SJCRH30 (cell line): ENCODE measurements at places on chromosomes 3 and 15.

- peak overlapping the region; percentile 16 for H3K27ac ChIP-seq
- no peaks in the 10 kb centered on the region for H3K27me3 ChIP-seq
- DNase-seq = peak; percentile 74
These were observed 52.6 kb upstream of the ADGRG7 start for GRCh38 chr3:100556673-100557310.

- peaks cover 37% of the 10 kb centered on the region for H3K4me1 ChIP-seq
- no peaks in the 10 kb centered on the region for H3K36me3 ChIP-seq
- H3K27me3 ChIP-seq = no peaks in the 10 kb centered on the region
- no peak overlapping the region for H3K27ac ChIP-seq
- DNase-seq = no peak
These were observed 208.1 kb upstream of the NR2F2 start for GRCh38 chr15:96122077-96123027.

DNA sequence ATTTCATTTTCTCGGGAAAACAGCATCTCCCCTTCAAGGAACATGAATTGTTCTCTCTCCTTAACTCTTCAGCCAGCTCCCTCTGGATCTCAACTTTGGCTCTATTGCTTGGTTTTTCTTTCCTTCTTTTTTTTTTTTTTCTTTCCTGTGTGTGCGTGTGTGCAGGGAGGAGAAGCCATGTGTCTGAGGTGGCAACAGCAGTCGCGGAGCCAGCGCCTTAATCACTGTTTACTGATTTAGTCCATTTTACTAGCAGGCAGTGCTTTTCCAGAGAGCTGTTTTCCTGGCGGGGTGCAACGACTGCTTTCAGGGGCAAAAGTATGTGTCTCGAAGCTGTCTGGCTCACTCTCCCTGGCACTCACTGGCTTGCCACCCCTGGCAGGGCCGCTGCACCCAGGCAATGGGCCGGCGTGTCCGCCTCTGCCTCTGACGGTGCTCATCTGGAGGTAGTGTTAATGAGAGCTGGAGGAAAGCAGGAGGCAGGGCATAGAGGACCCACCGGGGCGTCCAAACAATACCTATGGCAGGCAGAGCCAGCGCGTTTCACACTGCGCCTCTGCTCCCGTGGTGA lies 835.4 kb upstream of the NR2F2 start:
- peaks cover 5% of the 10 kb centered on the region; the same call in 1 of the 2 replicates for H3K4me1 ChIP-seq
- no peak overlapping the region for H3K27ac ChIP-seq
- H3K36me3 ChIP-seq = no peaks in the 10 kb centered on the region
- H3K4me3 ChIP-seq = no peak overlapping the region
- no peaks in the 10 kb centered on the region for H3K27me3 ChIP-seq
- DNase-seq = no peak

DNA sequence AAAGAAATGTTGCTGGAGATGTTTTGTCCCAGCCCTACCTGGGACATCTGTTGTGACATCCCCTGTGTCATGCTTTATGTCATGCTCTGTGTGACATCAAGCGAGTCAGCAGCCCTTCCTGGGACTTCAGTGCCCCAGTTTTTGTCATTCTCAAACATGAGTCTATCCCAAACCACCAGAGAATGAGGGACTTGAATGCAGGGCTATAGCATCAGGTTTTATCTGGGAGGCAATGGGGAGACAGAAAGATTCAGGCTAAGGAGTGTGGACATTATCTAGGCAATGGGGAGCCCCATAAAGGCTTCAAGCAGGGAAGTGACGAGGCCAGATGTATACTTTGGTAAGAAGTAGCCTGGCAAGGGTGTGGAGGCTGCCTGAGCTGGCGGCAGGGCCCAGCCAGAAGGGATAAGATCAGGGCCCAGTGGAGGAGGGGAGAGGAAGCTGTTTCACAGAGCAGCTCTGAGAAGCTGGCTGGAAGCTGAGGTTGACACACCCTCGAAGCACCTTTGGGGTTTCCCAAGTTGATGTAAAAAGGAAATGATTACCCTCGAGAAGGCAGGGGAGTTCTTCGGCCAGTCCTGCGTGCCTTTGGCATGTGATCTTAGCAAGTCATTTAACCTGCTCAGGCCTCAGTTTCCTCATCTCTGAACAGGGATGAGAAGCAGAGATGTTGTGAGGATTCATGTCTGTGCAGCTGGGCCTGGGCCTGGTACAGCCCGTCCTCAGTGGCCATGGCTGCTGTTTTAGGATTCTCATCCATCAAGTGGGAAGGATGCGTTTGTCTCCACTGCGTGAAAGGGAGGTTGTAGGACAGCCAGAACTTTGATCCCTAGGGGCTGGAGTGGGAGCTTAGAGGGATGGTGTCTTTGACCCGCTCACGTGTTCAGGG lies 34.3 kb downstream of the IRAK2 start:
- no peak for DNase-seq
- H3K36me3 ChIP-seq = no peaks in the 10 kb centered on the region
- no peak overlapping the region for H3K4me3 ChIP-seq
- H3K27me3 ChIP-seq = peaks cover 4% of the 10 kb centered on the region; the same call in 1 of the 2 replicates
- no peaks in the 10 kb centered on the region for H3K4me1 ChIP-seq

GRCh38 chr3:20760981-20761380 lies 575.0 kb upstream of the SGO1 start:
- no peaks in the 10 kb centered on the region for H3K27me3 ChIP-seq
- no peak overlapping the region for H3K4me3 ChIP-seq
- H3K27ac ChIP-seq = no peak overlapping the region
- no peaks in the 10 kb centered on the region for H3K36me3 ChIP-seq

DNA sequence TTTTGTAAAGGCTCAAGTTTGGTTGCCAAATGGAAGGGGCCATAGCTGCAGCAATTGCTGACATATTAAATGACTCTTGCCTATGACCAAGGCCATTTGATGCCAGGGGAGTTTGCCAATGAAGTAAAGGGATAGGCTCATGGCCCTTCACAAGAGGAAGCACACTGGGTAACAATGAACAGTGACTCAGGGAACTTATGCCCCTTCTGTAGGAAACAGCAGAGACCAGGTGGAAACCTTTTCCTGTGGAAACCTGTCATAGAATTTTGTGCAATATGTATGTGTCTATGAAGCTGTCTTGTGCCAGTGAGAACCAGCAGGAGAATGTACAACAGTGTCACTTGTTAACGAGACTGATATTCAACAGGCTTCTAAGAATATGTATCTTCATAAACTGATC lies 25.4 kb upstream of the AVEN start:
- H3K4me3 ChIP-seq = no peak overlapping the region
- no peaks in the 10 kb centered on the region for H3K36me3 ChIP-seq
- no peak for DNase-seq

DNA sequence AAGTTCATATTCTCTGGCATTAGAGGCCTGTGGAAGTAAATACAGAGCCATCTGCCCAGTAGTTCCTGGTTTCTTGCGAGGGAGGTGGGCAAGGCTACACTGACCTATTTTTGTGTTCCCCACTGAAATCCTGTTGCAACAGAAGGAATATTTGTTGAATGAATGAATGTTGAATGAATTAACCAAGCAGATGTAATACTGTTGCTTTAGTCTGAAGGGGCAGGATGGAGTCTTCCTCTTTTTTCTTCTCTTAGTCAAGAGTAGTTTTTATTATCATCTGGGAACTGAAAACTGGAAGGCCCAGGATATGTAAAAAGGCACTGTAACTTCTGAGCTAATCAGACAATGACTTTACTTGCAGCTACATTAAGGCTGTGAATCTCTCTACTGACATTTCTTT lies 17.1 kb downstream of the BLOC1S6 start:
- no peak overlapping the region for H3K4me3 ChIP-seq
- H3K27me3 ChIP-seq = no peaks in the 10 kb centered on the region
- DNase-seq = no peak
- no peaks in the 10 kb centered on the region for H3K4me1 ChIP-seq
- H3K36me3 ChIP-seq = peaks cover 29% of the 10 kb centered on the region

GRCh38 chr15:58551764-58552504 lies 120.1 kb downstream of the LIPC start:
- peak overlapping the region; percentile 66 for H3K27ac ChIP-seq
- DNase-seq = peak; percentile 47
- H3K36me3 ChIP-seq = no peaks in the 10 kb centered on the region
- H3K4me1 ChIP-seq = peaks cover 46% of the 10 kb centered on the region

DNA sequence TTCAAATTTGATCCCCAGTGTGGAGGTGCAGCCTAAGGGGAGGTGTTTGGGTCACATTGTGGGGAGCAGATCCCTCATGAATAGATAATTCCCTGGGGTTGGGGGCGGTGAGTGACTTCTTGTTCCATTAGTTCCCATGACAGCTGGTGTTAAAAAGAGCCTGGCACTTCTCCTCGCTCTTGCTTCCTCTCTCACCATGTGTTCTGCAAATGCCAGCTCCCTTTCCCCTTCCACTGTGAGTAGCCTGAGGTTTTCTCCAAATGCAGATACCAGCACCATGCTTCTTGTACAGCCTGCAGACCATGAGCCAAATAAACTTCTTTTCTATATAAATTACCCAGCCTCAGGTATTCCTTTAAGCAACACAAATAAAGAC lies 23.1 kb downstream of the RIOX2 start:
- H3K36me3 ChIP-seq = peaks cover 91% of the 10 kb centered on the region
- H3K4me3 ChIP-seq = no peak overlapping the region
- no peaks in the 10 kb centered on the region for H3K27me3 ChIP-seq

- no peaks in the 10 kb centered on the region for H3K4me1 ChIP-seq
- no peak for DNase-seq
- no peak overlapping the region for H3K27ac ChIP-seq
- no peaks in the 10 kb centered on the region for H3K27me3 ChIP-seq
These were observed 30.5 kb downstream of the DUT start for GRCh38 chr15:48361685-48362084.

- H3K4me3 ChIP-seq = no peak overlapping the region
- no peak overlapping the region for H3K27ac ChIP-seq
These were observed 53.9 kb upstream of the ITGA11 start for GRCh38 chr15:68485721-68486360.

DNA sequence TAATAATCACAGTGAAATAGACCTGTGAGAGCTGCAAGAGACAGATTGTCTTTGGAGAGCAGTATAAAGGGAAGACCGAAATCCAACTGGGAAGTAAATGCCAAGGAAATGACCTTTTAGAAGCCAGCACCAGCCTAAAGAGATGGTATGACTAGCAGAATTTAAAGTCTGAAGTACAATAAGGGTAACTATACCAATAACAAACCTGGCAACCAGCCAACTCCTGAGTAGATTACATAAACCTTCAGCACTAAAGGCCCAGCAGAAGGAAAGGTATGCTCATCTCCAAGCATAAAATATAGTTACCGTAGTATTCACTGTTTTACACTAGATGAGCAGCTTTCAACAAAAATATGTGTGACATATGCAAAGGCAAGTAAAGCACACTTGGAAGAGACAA lies 155.1 kb upstream of the SATB1 start:
- H3K4me1 ChIP-seq = no peaks in the 10 kb centered on the region
- no peak overlapping the region for H3K4me3 ChIP-seq
- H3K36me3 ChIP-seq = no peaks in the 10 kb centered on the region
- H3K27ac ChIP-seq = no peak overlapping the region
- no peaks in the 10 kb centered on the region for H3K27me3 ChIP-seq
- DNase-seq = peak; percentile 5

DNA sequence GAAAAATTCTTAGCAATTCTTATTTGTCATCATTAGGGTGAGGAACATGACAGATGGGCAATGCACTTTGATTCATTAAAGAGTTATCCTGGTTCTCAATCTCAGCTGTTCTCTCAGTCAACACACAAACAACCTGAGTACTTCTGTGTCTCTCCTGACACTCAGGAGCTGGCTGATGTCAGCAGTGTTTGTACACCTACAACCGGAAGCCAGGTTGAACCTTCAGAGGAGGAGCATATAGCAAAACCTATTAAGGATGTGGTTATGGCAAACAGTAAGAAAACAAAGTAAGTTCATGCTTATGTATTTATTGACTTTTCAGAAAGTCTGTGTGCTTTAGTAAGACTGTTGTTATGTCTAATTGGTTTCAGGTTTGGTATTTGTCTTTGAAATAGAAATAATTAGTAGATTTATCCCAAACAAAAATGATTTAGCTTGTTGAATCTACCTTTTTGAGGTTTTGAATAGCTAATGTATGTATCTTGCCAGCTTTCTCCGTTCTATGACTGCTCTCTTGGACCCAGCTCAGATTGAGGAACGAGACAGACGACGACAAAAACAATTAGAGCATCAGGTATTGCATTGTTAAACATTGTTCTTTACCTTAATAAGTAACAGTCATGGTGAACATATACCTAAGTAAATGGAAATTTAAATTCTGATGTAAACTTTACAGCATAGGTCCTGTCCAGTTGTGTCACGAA lies 36.6 kb downstream of the CCDC66 start:
- no peak overlapping the region for H3K4me3 ChIP-seq
- H3K36me3 ChIP-seq = peaks cover 34% of the 10 kb centered on the region

- no peaks in the 10 kb centered on the region for H3K36me3 ChIP-seq
- no peak for DNase-seq
- H3K4me1 ChIP-seq = no peaks in the 10 kb centered on the region
- H3K27me3 ChIP-seq = no peaks in the 10 kb centered on the region; the same call in 1 of the 2 replicates
- H3K4me3 ChIP-seq = no peak overlapping the region
These were observed 6.3 kb upstream of the HEXA start for GRCh38 chr15:72382146-72382545.

GRCh38 chr3:193732391-193732790 lies 139.4 kb downstream of the OPA1 start:
- no peak overlapping the region for H3K4me3 ChIP-seq
- H3K27me3 ChIP-seq = 0 out of 2 replicates have a peak, but pooled peaks cover 4% of the 10 kb centered on the region

DNA sequence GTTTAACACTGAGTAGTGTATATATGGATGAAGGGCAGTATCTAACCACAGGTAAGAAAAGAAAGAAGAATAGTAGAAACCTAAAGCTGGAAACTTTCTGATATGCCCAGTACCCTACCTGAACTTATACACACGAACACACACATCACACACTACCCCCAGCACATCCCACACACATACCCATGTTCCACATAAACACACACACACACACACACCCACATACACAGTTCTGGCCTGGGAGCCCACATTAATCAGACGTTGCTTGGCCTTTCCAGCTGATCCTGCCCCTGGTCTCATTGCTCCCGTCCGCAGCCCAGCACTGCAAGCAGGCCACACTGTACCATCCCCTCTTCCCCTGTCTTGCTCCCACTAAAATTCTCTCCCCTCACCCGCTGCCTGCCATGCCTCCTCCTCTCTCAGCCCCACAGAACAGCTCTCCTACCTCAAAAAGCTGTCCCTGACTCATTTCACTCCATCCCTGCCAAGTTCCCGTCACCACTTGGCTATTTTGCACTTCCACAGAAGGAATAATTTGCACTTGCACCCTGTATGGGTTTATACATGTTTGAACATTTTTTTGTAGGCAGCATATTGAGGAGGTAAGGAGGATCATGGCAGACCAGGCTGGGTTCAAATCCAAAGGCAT lies 185.8 kb upstream of the PPP2R3A start:
- H3K27ac ChIP-seq = no peak overlapping the region
- H3K4me3 ChIP-seq = no peak overlapping the region
- no peaks in the 10 kb centered on the region for H3K27me3 ChIP-seq
- H3K4me1 ChIP-seq = no peaks in the 10 kb centered on the region

- peaks cover 37% of the 10 kb centered on the region for H3K4me1 ChIP-seq
- H3K27ac ChIP-seq = no peak overlapping the region
- no peak overlapping the region for H3K4me3 ChIP-seq
- no peak for DNase-seq
- peaks cover 44% of the 10 kb centered on the region for H3K36me3 ChIP-seq
These were observed 11.5 kb downstream of the CHSY1 start for GRCh38 chr15:101240358-101240757.
